ENCODE measurements at places on chromosomes 12 and 14. TPM values are rescaled to one million over a fixed set of nuclear protein-coding genes. Genes with fewer than 3 reads are reported as not detected.

GRCh38 chr14:70645892-70646291 is 4.2 kb downstream of the TTC9 start:
- peaks cover 33% of the 10 kb centered on the region for H3K4me1 ChIP-seq
- no peak for DNase-seq
- peak overlapping the region; percentile 37 for H3K4me3 ChIP-seq
- no peaks in the 10 kb centered on the region for H3K27me3 ChIP-seq
- peaks cover 11% of the 10 kb centered on the region for H3K36me3 ChIP-seq

GRCh38 chr14:60878536-60878935 is 102.3 kb downstream of the TRMT5 start:
- no peak for DNase-seq
- no peak overlapping the region for H3K4me3 ChIP-seq
- no peak overlapping the region for H3K27ac ChIP-seq
- H3K4me1 ChIP-seq = no peaks in the 10 kb centered on the region

DNA sequence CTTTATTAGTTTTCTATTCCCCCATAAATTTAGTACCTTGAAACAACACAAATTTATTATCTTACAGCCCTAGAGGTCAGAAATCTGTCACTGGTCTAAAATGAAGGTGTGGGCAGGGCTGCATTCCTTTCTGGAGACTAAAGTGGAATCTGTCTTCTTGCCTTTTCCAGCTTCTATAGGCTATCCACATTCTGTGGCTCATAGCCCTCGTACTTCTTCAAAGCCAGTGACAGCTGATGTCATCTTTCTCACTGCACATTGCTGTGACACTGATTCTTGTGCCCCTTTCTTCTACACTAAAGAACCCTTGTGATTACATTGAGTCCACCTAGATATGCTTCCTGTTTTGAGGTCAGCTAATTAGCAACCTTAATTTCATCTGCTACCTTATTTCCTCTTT is 23.2 kb upstream of the DCN start:
- H3K27me3 ChIP-seq = no peaks in the 10 kb centered on the region
- H3K4me1 ChIP-seq = no peaks in the 10 kb centered on the region
- H3K27ac ChIP-seq = no peak overlapping the region
- no peak overlapping the region for H3K4me3 ChIP-seq

GRCh38 chr12:28050606-28051005 is 78.1 kb upstream of the PTHLH start:
- H3K36me3 ChIP-seq = no peaks in the 10 kb centered on the region
- no peak overlapping the region for H3K4me3 ChIP-seq
- DNase-seq = no peak
- H3K27ac ChIP-seq = no peak overlapping the region
- no peaks in the 10 kb centered on the region for H3K4me1 ChIP-seq

OR6C1 gene
- not detected for total RNA-seq

DNA sequence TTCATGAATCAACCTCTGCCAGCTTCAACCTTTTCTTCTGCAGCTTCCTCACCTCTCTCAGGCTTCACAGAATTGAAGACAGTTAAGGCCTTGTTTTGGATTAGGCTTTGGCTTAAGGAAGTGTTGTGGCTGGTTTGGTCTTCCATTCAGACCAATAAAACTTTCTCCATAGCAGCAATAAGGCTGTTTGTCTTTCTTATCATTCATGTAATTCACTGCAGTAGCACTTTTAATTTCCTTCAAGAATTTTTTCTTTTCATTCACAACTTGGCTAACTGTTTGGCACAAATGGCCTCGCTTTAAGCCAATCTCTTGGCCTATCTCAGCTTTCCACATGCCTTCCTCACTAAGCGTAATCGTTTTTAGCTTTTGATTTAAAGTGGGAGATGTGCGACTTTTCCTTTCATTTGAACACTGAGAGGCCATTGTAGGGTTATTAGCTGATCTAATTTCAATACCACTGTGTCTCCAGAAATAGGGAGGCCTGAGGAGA is 229.5 kb downstream of the IPO8 start:
- no peaks in the 10 kb centered on the region for H3K36me3 ChIP-seq
- H3K27me3 ChIP-seq = no peaks in the 10 kb centered on the region
- no peak overlapping the region for H3K4me3 ChIP-seq
- DNase-seq = no peak
- H3K27ac ChIP-seq = no peak overlapping the region

- DNase-seq = no peak
- no peak overlapping the region for H3K27ac ChIP-seq
- H3K27me3 ChIP-seq = no peaks in the 10 kb centered on the region
- H3K4me3 ChIP-seq = no peak overlapping the region
- no peaks in the 10 kb centered on the region for H3K4me1 ChIP-seq
These were observed 116.5 kb downstream of the GPHN start for GRCh38 chr14:66624336-66624937.

DNA sequence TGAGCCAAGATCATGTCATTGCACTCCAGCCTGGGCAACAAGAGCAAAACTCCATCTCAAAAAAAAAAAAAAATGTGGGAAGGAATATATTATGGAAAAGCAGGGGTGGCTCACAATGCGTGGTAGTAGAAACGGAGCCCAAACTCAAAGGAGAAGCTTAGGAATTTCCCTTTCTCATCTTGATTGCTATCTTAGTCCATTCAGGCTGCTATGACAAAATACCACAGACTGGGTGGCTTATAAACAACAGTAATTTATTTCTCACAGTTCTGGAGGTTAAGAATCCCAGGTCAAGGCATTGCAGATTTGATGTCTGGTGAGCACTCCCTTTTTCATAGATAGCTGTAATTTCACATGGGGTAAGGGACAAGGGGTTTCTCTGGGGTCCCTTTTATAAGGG is 153.8 kb upstream of the KRR1 start:
- H3K4me3 ChIP-seq = no peak overlapping the region
- no peaks in the 10 kb centered on the region for H3K36me3 ChIP-seq
- H3K27me3 ChIP-seq = no peaks in the 10 kb centered on the region
- no peak overlapping the region for H3K27ac ChIP-seq
- no peaks in the 10 kb centered on the region for H3K4me1 ChIP-seq

- peaks cover 42% of the 10 kb centered on the region for H3K4me1 ChIP-seq
- no peaks in the 10 kb centered on the region for H3K36me3 ChIP-seq
- H3K27me3 ChIP-seq = no peaks in the 10 kb centered on the region
- no peak overlapping the region for H3K4me3 ChIP-seq
- no peak for DNase-seq
These were observed 18.7 kb upstream of the HDAC7 start for GRCh38 chr12:47838286-47838931.

DNA sequence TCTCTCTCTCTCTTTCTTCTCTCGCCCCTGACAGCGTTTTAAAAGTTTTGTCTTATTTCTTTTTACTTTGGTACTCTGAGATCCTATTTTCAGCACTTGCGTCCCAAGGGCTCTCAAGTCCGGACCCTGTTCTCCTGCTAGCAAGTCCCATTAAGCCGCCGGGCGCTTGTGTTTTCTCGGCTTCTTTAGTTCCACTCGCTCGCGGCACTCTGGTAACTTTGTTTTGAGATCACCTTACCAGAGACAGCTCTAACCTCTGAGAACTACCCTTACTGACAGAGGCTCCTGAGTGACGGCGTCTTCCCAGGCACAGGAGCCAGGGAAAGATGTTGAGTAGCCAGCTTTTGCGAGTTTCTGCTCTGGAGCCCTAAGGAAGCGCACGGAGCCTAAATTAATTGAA is 2.7 kb upstream of the MYF5 start:
- no peak overlapping the region for H3K4me3 ChIP-seq
- no peaks in the 10 kb centered on the region for H3K27me3 ChIP-seq
- no peaks in the 10 kb centered on the region for H3K4me1 ChIP-seq
- no peaks in the 10 kb centered on the region for H3K36me3 ChIP-seq
- H3K27ac ChIP-seq = no peak overlapping the region
